ENCODE measurements at places on chromosomes 1 and 21. TPM values are rescaled to one million over a fixed set of nuclear protein-coding genes. Genes with fewer than 3 reads are reported as not detected.

- H3K27ac ChIP-seq, result no peak overlapping the region
- no peaks in the 10 kb centered on the region for H3K36me3 ChIP-seq
- H3K4me1 ChIP-seq, result no peaks in the 10 kb centered on the region
- H3K27me3 ChIP-seq, result no peaks in the 10 kb centered on the region
Observed at GRCh38 chr21:38287476-38287875, 30.7 kb downstream of the KCNJ15 start.

GRCh38 chr1:75129983-75130789, 4.0 kb upstream of the LHX8 start:
- DNase-seq, result no peak
- H3K27ac ChIP-seq, result no peak overlapping the region
- H3K36me3 ChIP-seq, result no peaks in the 10 kb centered on the region
- no peak overlapping the region for H3K4me3 ChIP-seq

DNA sequence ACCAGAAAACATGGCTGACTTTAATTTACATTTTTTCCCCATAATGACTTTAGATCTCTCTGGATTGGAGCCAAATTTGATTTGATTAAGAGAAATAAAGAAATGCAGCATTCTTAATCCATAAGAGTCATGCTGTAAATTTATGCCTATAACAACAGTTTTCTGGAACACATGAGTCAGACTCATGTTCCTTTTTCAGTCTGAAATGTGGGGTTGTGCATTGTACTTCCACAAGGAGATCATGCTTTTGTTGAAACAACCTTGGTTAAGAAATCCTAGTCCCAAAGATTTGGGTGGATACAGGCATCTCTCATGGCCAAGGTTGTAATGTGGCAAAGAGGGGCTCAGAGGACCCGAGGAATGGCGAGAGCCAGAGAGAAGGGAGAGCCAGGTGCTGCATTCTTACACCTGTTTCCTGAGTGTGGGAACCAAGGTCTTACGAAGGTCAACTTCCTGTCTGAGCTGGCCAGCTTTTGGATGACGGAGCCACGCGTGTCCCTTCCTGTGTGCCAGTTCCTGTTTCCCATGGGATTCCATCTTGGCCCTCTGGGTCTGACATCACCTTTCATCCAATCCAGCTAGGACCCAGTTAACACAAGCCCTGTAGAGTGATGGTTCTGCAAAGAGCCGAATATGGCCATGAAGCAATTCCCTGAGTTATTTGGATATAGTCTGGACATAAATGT, 23.1 kb downstream of the CLDN14 start:
- no peaks in the 10 kb centered on the region for H3K4me1 ChIP-seq
- no peaks in the 10 kb centered on the region for H3K27me3 ChIP-seq
- no peak for DNase-seq
- H3K4me3 ChIP-seq, result no peak overlapping the region
- H3K27ac ChIP-seq, result no peak overlapping the region
- H3K36me3 ChIP-seq, result no peaks in the 10 kb centered on the region

GRCh38 chr1:244231572-244232315, 180.7 kb downstream of the ZBTB18 start:
- DNase-seq, result no peak
- H3K27me3 ChIP-seq, result no peaks in the 10 kb centered on the region
- no peaks in the 10 kb centered on the region for H3K4me1 ChIP-seq
- no peaks in the 10 kb centered on the region for H3K36me3 ChIP-seq

GRCh38 chr1:88145752-88146151, 538.3 kb upstream of the PKN2 start:
- no peak overlapping the region for H3K4me3 ChIP-seq
- no peak overlapping the region for H3K27ac ChIP-seq
- no peaks in the 10 kb centered on the region for H3K4me1 ChIP-seq
- DNase-seq, result no peak
- H3K27me3 ChIP-seq, result no peaks in the 10 kb centered on the region
- no peaks in the 10 kb centered on the region for H3K36me3 ChIP-seq

- peaks cover 23% of the 10 kb centered on the region for H3K4me1 ChIP-seq
- no peaks in the 10 kb centered on the region for H3K27me3 ChIP-seq
- H3K27ac ChIP-seq, result peak overlapping the region; percentile 86
Observed at GRCh38 chr1:155261493-155261851, 688 bp downstream of the SCAMP3 start.

DNA sequence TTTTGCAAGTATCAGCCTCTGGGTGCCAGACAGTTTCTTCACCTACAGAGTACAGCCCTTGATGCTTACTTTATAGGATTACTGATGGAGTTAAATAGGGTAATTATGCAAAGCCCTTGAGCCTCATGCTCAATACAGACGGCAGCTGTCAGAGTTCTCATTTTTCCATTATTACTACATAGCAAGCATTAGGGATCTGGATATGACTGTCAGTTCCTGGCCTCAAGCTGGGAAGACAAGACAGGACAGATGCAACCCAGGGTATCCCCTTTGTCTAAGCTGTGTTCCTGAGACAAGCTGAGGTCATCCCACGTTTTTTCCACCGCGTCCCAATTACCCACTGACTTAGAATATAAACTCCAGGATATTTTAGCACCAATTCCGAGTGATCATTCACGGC, 94.4 kb downstream of the SLC35F3 start:
- DNase-seq, result no peak
- H3K4me3 ChIP-seq, result no peak overlapping the region
- H3K27me3 ChIP-seq, result no peaks in the 10 kb centered on the region
- H3K4me1 ChIP-seq, result no peaks in the 10 kb centered on the region
- H3K36me3 ChIP-seq, result no peaks in the 10 kb centered on the region

DNA sequence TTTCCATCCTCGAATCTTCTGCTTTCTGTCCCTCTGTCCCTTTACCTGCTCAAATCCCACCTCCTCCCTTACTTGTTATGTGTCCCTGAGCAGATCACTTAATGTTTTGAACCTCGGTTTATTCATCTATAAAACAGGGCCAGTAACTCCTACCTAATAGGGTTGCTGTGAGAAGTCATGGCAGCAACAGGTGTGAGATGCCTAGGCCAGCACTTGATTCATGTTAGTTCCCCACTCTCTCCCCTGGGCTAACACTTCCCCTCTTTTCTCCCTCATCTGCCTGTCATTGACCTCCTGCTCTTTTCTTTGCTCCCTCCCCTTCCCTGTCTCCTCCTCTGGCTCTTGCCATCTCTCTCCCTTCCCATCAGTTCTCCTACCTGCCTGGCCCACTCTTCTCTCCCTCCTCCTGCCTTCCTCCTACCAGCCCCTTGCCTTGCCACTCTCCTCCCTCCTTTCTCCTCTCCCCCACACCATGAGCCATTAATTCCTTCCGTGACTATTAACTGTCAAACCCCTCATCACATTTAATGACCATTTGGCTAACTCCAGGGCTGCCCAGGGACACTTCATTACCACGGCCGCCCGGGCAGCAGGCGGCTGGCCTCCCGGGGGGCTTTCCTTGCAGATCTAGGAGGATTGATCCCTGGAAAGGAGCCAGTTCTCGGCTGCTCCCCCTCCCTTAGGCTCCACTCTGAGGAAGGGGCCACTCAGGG, 90.6 kb upstream of the CD1D start:
- H3K4me3 ChIP-seq, result no peak overlapping the region
- no peak for DNase-seq
- H3K36me3 ChIP-seq, result no peaks in the 10 kb centered on the region
- no peak overlapping the region for H3K27ac ChIP-seq
- H3K4me1 ChIP-seq, result no peaks in the 10 kb centered on the region

GRCh38 chr1:11364170-11364569, 91.2 kb downstream of the UBIAD1 start:
- no peaks in the 10 kb centered on the region for H3K27me3 ChIP-seq
- no peak for DNase-seq
- H3K4me1 ChIP-seq, result no peaks in the 10 kb centered on the region
- no peak overlapping the region for H3K27ac ChIP-seq
- H3K4me3 ChIP-seq, result no peak overlapping the region
- H3K36me3 ChIP-seq, result no peaks in the 10 kb centered on the region

- no peak overlapping the region for H3K4me3 ChIP-seq
- no peak overlapping the region for H3K27ac ChIP-seq
- no peaks in the 10 kb centered on the region for H3K4me1 ChIP-seq
- H3K36me3 ChIP-seq, result no peaks in the 10 kb centered on the region
Observed at GRCh38 chr1:185080422-185080821, 35.1 kb downstream of the RNF2 start.

GRCh38 chr1:43625063-43625780, 24.7 kb upstream of the KDM4A start:
- no peak overlapping the region for H3K27ac ChIP-seq
- DNase-seq, result no peak
- H3K27me3 ChIP-seq, result no peaks in the 10 kb centered on the region
- no peaks in the 10 kb centered on the region for H3K36me3 ChIP-seq
- no peak overlapping the region for H3K4me3 ChIP-seq
- H3K4me1 ChIP-seq, result no peaks in the 10 kb centered on the region

DNA sequence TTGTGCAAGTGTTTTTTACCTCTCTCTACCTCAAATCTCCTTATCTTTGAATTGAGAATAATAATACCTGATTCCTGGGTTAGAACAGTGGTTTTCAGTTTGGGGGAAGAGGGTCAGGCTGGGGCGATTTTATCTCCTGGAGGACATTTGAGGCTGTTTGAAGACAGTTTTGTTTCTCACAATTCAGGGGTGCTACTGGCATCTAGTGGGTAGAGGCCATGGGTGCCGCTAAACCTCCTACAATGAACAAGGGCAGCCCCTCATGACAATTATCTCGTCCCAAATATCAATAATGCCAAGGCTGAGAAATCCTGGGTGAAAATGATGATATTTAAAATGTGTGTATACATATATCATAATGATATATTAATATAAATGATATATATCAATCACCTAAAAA, 139.1 kb upstream of the USH2A start:
- no peaks in the 10 kb centered on the region for H3K36me3 ChIP-seq
- DNase-seq, result no peak
- H3K4me3 ChIP-seq, result no peak overlapping the region
- H3K27ac ChIP-seq, result no peak overlapping the region

DNA sequence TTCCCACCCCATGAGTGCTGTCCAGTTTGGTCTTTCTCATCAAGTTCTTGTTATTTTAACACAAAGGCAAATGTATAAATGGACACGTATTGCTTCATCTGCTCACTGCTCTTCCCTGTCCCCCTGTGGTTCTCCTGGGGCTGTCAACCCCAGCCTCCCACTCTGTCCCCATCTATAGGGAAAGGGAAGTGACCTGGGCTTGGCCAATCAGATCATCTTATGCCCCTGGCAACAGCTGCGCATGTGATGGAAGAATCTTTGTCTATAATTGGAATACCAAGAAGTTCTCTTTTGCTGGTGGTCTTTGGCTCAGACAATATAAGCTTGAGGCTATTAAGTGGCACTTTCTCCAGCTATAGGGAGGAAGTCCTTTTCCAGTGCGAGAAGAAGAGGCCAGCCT, 4.7 kb upstream of the CCSAP start:
- no peak overlapping the region for H3K27ac ChIP-seq
- peaks cover 15% of the 10 kb centered on the region for H3K4me1 ChIP-seq
- no peaks in the 10 kb centered on the region for H3K36me3 ChIP-seq
- DNase-seq, result no peak

DNA sequence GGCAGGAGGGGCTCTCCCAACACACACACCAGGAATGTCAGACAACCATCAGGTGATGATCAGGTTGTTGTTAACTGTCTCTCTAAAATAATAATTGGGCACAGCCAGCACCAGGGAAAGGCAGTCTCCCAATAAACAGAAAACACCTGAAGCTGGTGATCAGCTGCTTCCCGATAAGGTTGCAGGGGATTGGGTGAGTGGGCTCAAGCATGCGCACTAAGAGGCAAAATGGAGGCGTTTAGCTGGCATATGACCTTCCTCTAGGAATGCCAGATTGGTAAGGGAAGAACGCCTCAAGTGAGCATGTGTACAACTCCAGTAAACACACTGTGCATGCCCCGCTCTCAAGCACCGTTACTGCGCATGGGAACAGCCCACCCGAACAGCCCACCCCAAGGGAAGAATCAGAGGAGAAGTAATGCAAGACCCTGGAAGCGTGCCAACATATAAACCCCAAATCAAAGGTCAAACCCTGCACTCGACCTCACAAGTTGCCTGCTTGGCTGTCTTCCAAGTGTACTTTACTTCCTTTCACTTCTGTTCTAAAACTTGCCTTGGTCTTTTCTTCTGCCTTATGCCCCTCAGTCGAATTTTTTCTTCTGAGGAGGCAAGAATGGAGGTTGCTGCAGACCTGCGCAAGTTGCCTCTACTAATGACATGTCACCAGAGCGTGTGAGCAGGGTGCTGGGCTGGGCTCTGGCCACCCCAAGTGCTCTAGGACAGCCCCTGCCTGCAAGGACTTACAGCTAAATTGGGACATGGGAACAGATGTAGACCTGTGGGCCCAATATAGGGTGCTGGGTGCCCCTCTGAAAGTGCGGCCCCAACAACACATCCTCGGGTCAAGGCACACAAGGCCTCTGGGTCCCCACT, 200.8 kb downstream of the RHOU start:
- H3K4me3 ChIP-seq, result no peak overlapping the region
- H3K36me3 ChIP-seq, result no peaks in the 10 kb centered on the region
- H3K4me1 ChIP-seq, result peaks cover 16% of the 10 kb centered on the region
- no peaks in the 10 kb centered on the region for H3K27me3 ChIP-seq
- no peak overlapping the region for H3K27ac ChIP-seq

- no peak overlapping the region for H3K27ac ChIP-seq
- DNase-seq, result no peak
- no peaks in the 10 kb centered on the region for H3K36me3 ChIP-seq
- no peak overlapping the region for H3K4me3 ChIP-seq
Observed at GRCh38 chr1:237779356-237779755, 111.4 kb downstream of the ZP4 start.

- no peaks in the 10 kb centered on the region for H3K4me1 ChIP-seq
- DNase-seq, result no peak
- no peaks in the 10 kb centered on the region for H3K27me3 ChIP-seq
- H3K27ac ChIP-seq, result no peak overlapping the region
Observed at GRCh38 chr1:179385510-179385909, 19.7 kb downstream of the AXDND1 start.

The THEM5 gene
- 0.40 TPM for polyA plus RNA-seq

The UBE2U gene
- polyA plus RNA-seq, result not detected

The CD5L gene
- not detected for polyA plus RNA-seq

The PGLYRP4 gene
- polyA plus RNA-seq, result not detected

The SETD4 gene
- 7.1 TPM for polyA plus RNA-seq

The NPL gene
- 5.7 TPM for polyA plus RNA-seq

The KIF21B gene
- 0.55 TPM for polyA plus RNA-seq

The CD1D gene
- polyA plus RNA-seq, result 0.08 TPM
